ENCODE measurements at places on chromosomes 5 and 9. TPM values are rescaled to one million over a fixed set of nuclear protein-coding genes. Genes with fewer than 3 reads are reported as not detected.

Gene PCDHGA2
- total RNA-seq: 3.5 TPM

Gene ZDHHC11B
- not detected for total RNA-seq

Gene TMOD1
- not detected for total RNA-seq

Gene SVEP1
- total RNA-seq: 9.2 TPM

Gene OR1Q1
- not detected for total RNA-seq

Gene LYSMD3
- total RNA-seq: 34.3 TPM

Gene SLC34A3
- total RNA-seq: not detected

Gene PRDM9
- total RNA-seq: not detected

Gene SPATA6L
- 0.18 TPM for total RNA-seq

Gene IFNA2
- total RNA-seq: not detected

Gene PURA
- total RNA-seq: 30.6 TPM

Gene FBP2
- not detected for total RNA-seq

Gene C9
- 0.46 TPM for total RNA-seq

Gene QRFP
- not detected for total RNA-seq

Gene GPR150
- under 0.01 TPM for total RNA-seq

Gene HRCT1
- total RNA-seq: 0.51 TPM

Gene FAM163B
- 0.30 TPM for total RNA-seq

Gene STING1
- total RNA-seq: 14.2 TPM

Gene STXBP1
- total RNA-seq: 50.8 TPM

Gene IRGM
- not detected for total RNA-seq

Gene IFNB1
- 0.30 TPM for total RNA-seq

Gene ACTBL2
- total RNA-seq: 0.89 TPM

Gene PLAC8L1
- 0.59 TPM for total RNA-seq

Gene GALNT12
- total RNA-seq: 72.3 TPM

Gene CCDC183
- 0.32 TPM for total RNA-seq

Gene ALDH1B1
- 62.5 TPM for total RNA-seq

Gene INVS
- total RNA-seq: 31.4 TPM

Gene ZBTB34
- total RNA-seq: 7.7 TPM

All from smooth muscle cell of the umbilical artery (primary cell).